Lung (tissue), 17 donors: ENCODE measurements at places on chromosomes 6 and 20. TPM values are rescaled to one million over a fixed set of nuclear protein-coding genes. Genes with fewer than 3 reads are reported as not detected.
A peak's percentile ranks its signal among the peaks of the same experiment; 100 is the strongest.

Gene RIPPLY2
- 0.24 TPM for polyA plus RNA-seq

Gene CLPSL2
- polyA plus RNA-seq = not detected

Gene EPPIN
- 0.13 TPM for polyA plus RNA-seq

Gene SCRT2
- polyA plus RNA-seq = not detected

Gene CYP21A2
- polyA plus RNA-seq = 1.9 TPM

Gene LHFPL5
- polyA plus RNA-seq = not detected

DNA sequence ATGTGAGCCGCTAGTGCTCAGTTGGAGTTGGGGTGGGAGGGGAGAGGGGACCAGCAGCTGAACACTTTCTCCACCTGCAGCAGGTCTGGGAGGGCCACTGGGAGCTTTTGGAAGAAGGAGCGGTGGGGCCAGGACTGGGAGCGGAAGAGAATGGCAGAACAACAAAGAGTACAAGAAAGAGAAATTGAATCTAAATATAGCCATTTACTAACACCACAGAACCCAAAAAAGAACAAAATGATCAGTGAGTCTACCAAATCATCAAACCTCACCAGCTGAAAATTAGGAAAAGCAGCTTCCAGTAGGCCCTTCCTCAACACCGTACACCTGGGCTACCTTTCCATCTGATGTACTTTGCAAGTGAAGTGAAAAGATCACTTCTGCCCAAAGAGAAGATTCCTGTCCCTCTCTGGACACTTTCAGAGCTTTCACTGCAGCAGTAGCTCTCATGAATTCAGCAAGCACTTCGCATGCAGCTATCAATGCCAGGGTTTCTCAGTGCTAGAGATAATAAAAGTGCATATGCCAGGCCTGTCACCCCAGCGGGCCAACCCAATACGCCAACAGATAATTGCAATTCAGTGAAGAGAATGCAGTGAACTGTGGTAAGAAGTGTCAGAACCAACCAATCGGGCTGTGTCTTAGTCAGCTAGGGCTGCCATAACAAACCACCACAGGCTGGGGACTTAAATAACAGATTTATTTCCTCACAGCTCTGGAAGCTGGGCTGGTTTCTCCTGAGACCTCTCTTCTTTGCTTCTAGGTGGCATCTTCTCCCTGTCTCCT lies 597 bp downstream of the LY86 start:
- DNase-seq = peak; percentile 40

DNA sequence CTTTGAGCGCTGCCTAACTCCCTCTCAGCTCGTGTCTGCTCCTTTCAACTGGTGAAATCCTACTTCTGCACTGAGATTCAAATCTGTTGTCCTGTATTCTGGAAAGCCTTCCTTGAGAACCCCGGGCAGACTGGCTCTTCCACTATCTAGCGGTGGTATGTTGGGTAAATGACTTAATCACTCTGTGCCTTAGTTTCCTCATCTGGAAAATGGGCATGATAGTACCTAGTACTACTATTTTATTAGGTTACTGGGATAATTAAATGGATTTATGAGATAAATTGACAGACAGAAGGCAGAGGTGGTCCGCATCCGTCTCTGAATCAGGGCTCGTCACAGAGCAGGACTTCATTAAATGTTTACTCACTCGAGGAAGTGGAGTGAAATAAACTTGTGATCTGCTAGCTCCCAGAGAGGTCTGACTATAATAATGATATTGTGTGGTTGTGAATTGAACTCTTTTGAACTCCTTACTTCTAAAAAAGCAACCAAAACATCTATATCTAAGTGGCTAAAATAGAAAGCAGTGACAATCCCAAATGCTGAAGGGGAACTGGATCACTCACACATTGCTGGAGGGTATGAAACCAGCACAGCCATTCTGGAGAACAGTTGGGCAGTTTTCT lies 26.6 kb downstream of the PPP1R16B start:
- DNase-seq = no peak

GRCh38 chr6:88013554-88013953 lies 34.1 kb upstream of the SPACA1 start:
- no peak for DNase-seq

DNA sequence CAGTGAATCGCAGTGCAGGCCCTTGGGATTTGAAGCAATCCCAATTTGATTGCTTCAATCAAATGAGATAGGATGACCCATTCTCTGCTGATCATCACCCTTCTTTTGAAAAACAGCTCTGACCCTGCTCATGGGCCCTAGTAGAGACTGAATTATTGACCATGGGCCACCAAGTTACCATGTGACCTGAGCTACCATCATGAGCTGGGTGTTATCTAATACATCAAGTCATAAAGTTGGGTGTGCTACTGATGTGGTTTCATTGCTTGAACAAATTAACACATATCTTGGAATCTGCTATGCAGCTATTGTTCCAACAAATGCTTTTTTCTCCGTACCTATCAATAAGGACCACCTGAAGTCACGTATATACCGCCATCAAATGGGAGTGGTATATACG lies 54.8 kb upstream of the CNKSR3 start:
- no peak for DNase-seq

DNA sequence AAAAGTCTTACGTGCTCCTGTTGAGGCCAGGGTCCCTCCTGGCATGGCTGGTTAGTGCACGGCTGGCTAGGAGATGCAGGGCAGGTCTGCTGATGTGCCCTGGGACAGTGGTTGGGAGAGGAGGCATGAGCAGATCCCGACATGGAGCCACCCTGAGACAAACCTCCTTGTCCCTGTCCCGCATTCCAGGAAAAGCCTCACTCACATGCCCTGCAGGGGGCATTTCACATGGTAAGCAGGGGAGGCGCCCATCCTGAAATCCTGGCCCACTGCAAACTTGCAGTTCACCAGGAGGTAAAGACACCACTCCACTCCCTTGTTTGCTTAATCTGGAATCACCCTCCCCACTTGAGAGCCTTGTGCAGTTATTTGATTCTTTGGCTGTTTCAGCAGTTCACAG lies 116.7 kb upstream of the SLC24A3 start:
- no peak for DNase-seq

GRCh38 chr6:20044883-20045282 lies 167.4 kb downstream of the MBOAT1 start:
- DNase-seq = peak; percentile 24

GRCh38 chr6:161254464-161255253 lies 19.2 kb downstream of the AGPAT4 start:
- peak; percentile 89 for DNase-seq

DNA sequence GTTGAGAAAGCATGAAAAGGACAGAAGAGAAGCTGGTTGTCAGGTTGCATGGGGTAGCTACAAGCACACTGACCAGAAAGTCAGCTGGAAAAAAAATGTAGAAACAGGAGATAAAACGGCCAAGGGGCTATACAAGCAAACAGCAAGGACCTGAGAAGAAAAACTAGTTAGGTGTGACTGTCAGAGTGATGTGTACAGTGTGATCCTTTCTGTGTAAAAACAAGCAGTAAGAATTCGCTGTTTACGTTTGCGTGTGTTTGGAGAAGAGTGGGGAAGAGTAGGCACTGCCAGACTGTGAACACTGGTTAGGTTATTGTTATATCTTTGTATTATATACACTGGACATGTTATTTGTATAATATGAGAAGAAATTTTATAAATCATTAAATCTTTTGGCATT lies 28.1 kb downstream of the PTPN1 start:
- DNase-seq = no peak

DNA sequence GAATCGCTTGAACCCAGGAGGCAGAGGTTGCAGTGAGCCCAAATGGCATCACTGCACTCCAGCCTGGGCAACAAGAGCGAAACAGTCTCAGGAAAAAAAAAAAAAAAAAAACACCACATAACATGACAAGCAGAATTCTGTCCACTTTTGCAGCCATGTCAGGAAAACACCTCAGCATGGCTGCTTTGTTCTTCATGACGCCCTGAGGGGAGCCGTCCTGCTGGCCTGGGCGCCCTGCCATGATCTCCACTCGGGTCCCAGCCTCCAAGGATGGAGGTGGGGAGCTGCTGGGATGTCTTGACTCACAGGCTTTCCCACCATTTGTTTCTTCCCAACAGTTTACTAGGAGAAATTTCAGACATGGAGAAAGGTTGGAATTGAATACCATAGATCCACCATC lies 42.2 kb downstream of the SNX9 start:
- DNase-seq = no peak

GRCh38 chr20:51158226-51158625 lies 135.3 kb upstream of the KCNG1 start:
- no peak for DNase-seq

- peak; percentile 21 for DNase-seq
Observed at GRCh38 chr6:2381872-2382661, 136.7 kb upstream of the GMDS start.

GRCh38 chr6:51282026-51282425 lies 463.4 kb downstream of the TFAP2B start:
- DNase-seq = no peak

DNA sequence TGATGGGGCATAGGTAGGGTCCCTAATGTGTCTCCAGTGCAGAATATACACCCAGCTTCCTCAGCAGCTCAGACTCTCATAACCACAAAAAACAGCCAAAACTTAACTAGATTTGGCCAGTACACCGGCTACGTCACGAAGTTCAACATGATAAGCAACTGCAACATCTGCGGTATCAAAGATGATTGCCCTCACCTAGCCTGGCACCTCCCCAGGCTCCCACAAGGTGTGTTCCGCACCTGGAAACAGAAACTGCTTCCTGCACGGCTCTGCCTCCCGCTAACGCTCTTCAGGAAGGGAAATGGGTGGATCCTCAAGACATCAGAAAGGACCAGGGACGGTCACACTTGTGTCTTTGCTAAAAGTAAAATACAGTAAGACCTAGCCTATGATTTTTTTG lies 9.5 kb downstream of the TXNDC5 start:
- no peak for DNase-seq

DNA sequence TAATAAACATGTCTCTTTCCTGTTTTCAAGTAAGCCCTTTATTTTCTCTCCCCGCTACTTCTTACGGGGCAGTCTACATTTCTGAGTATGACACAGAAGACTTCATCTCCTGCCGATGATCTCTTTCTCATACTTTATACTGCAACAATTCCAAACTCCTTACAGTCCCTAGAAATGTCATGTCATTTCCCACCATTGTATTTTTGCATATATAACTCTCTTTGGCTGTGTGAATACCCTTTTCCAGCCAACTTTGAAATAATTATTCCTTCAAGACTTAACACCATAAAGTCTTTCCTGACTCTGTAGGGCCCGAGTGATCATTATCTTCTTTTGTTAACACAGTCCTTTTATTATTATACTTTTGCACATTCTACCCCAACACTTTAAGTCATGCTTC lies 72.1 kb downstream of the SHPRH start:
- no peak for DNase-seq

DNA sequence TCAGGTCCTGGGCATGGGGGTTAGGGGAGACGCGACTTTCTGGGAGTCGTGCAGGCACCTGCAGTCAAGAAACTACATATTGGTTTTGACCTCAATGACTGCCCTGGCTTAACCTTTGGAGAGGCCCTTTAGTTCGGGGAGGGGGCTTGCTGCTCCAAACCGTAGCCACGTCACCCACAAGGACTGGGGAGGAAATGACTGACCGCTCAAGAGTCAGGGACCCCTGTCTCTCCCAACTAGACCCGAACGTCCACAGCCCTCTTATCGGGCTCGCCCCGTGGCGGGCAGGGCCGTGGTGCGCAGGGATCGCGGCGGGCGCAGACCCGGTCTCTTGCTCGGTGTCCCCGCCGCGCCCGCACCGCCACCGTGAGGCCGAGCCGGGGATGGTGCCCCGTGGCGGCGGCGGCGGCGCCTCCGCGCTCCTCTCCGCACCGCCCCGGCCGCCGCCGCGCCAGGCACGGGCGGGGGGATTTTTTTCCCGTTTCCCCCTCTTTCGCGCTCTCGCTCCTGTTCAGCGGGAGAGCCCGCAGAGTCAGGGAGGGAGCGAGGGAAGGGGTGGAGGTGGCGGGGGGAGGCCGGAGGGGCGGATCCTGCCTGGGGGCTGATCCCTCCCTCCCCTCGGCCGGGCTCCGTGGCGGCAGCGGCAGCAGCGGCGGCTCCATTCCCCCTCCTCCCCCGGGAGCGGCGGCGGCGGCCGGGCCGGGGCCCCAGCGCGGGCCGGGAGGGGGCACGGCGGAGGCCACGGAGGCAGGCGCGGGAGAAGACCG lies at the start of gene BRPF3:
Gene BRPF3 (plus strand): TSS at position 632 of the 767 bp plus-strand sequence. CDS start 3,579 bp downstream, outside the sequence.
- DNase-seq = peak; percentile 87

- no peak for DNase-seq
Observed at GRCh38 chr6:95365454-95365853, 211.9 kb upstream of the MANEA start.

- DNase-seq = peak; percentile 71
Observed at GRCh38 chr6:35218021-35218420, 4.3 kb downstream of the SCUBE3 start.

- DNase-seq = no peak
Observed at GRCh38 chr6:117603821-117604220, 1.5 kb upstream of the GOPC start.

GRCh38 chr20:13700761-13701160 lies 62.0 kb upstream of the TASP1 start:
- DNase-seq = no peak

DNA sequence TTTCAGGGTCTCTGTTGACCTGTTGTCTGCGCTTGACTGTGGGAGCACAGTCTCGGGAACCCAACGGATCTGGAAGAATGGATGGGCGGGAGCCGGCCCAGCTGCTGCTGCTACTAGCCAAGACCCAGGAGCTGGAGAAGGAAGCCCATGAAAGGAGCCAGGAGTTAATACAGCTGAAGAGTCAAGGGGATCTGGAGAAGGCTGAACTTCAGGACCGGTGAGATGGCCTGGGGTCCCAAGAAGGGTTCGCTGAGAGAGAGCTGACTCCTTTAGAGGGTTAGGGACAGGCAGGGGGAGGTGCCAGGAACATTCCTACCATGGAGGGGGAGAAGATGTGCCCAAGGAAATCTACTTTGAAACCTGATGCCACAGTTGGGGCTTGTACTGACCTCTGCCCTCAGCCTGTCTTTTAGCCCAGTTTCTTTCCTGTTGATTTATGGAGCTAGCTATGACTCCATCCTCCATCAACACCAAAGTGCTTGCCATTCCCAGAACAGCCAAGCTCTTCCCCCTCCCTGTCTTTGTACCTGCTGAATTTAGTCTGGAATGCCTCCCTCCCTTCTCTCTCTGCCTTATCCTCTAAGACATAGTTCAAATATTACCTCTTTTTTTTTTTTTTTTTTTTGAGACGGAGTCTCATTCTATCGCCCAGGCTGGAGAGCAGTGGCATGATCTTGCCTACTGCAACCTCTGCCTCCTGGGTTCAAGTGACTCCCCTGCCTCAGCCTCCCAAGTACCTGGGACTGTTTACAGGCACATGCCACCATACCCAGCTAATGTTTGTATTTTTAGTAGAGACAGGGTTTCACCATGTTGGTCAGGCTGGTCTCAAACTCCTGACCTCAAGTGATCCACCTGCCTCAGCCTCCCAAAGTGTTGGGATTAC lies 12.2 kb downstream of the CEP250 start:
- no peak for DNase-seq

- DNase-seq = no peak
Observed at GRCh38 chr6:24229696-24230405, 103.8 kb downstream of the NRSN1 start.
